NCI-H460 (cell line): ENCODE measurements at places on chromosomes 6 and 20.

DNA sequence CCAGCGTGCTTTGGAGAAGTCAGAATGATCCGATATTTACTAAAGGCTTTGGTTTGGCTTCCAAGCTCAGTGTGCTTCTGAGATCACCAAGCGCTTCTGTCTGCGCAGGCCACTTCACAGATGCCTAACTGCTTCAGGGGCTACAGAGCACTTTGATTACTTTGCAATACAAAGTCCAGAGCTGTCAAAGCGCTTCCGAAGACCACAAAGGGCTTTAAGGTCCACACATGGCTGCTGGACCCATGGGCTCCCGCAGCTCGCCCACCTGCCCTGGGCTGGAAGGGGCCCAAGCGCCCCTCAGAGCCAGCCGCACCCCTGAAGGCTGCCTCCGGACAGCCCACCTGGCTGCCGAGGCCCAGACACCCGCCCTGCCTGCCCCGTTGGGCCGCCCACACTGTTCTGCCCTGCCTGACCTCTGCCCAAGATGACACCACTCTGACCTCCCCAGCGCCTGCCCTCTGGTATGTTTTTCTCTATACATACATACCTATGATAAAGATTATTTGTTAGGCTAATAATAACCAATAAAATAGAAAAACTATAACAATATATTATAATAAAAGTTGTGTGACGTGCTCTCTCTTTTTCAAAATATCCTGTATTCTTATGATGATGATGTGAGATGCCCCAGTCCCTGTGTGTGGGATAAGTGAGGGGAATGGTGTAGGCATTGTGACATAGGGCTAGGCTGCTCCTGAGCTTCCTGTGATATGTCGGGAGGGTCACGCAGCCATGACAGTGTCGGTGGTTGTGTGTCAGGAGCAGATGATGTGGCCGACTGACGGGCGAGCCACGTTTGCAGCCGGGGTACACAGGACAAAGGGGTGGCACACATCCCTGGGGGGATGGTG is 22.6 kb downstream of the DYNLT1 start:
- no peak for DNase-seq

- DNase-seq: no peak
Observed at GRCh38 chr6:121647905-121648304, 212.5 kb downstream of the GJA1 start.

DNA sequence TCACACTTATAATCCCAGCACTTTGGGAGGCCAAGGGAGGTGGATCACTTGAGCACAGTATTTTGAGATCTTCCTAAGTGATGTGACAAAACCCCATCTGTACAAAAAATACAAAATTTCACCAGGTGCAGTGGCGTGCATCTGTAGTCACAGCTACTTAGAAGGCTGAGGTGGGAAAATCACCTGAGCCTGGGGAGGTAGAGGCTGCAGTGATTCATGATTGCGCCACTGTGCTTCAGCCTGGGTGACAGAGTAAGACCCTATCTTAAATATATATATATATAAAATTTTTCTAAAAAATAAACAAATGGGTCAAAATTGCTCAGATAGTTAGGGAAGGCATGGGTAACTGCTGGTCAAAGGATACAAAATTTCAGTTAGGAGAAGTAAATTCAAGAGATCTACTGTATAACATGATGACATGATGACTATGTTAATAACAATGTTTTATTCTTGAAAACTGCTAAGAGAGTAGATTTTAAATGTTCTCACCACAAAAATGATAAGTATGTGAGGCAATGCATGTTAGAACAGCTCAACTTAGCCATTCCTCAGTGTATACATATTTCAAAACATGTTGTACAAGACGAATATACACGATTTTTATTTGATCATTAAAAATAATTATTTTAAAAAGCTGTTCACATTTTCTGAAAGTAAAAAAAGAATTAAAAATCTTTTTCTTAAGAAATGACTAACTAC is 24.4 kb downstream of the TBC1D32 start:
- no peak for DNase-seq

- no peak for DNase-seq
Observed at GRCh38 chr6:47567586-47567985, 90.0 kb downstream of the CD2AP start.

- no peak for DNase-seq
Observed at GRCh38 chr20:57841297-57841866, 131.6 kb upstream of the PMEPA1 start.

- DNase-seq: no peak
Observed at GRCh38 chr6:93391965-93392364, 27.4 kb downstream of the EPHA7 start.

- DNase-seq: no peak
Observed at GRCh38 chr6:163457637-163458561, 43.4 kb downstream of the QKI start.

- DNase-seq: no peak
Observed at GRCh38 chr6:39350723-39351505, 28.4 kb upstream of the KCNK16 start.

DNA sequence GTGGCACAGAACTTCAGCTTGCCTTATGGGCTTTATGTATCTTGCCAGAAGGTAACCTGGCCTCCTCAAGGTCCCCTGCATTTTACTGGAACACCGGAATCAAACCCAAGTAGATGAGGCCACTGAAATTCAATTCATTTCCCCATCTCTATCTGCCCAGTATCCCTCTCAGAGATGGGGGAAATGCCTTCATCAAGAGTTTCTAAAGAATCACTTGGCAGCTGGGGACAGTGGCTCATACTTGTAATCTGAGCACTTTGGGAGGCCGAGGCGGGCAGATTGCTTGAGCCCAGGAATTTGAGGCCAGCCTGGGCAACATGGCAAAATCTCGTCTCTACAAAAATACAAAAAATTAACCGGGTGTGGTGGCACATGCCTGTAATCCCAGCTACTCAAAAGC is 12.9 kb downstream of the MDGA1 start:
- no peak for DNase-seq

- no peak for DNase-seq
Observed at GRCh38 chr6:21885532-21886114, 292.1 kb downstream of the SOX4 start.

DNA sequence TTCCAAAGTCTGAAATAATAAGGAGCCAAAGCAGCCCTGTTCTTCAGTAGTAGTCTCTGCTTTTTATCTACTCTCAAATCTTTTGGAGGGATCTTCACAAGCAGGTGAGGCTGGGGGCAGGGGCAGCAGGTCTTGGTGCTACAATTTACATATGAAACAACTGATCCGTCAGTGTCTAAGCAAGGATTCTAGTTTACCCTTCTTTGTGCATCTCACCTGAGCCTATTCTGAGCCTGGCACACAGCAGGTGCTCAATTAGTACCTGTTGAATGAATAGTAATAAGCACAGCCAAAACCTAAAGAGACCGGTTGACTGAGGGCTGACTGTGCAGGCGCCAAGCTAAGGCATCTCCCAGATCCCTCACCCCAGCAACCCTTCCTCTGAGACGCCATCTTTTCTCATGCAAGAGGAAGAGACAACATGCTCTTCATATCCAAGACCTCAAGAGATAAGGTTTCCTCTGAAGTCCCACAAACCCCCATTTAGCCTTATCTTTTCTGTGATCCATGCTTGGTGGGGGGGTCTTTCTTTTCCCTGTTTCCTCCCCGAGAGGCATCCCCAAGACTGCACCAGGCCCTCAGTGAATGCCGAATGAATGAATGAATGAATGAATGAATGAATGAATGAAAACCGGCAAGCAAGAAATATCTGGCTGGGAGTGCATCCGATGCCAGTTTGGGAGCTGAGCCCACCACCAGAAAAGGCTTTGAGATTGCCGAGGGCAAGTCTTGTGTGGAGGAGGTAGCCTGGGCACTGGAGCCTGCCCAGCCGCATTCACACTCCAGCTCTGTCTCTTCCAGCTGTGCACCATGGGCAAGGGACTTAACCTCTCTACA is 2.9 kb upstream of the BMP7 start:
- no peak for DNase-seq

- no peak for DNase-seq
Observed at GRCh38 chr6:118316796-118317384, 231.2 kb upstream of the PLN start.

GRCh38 chr6:6909111-6909510 is 198.7 kb upstream of the RREB1 start:
- DNase-seq: no peak

DNA sequence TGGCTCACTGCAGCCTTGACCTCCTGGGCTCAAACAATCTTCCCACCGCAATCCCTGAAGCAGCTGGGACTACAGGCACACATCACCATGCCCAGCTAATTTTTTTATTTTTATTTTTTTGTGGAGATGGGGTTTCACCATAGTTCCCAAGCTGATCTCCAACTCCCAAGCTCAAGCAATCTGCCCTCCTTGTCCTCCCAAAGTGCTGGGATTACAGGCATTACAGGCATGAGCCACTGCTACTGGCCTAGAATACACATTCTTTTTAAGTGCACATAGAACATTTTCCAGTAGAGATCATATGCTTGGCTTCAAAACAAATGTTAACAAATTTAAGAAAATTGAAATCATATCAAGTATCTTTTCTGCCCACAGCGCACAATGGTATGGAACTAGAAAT is 176.8 kb upstream of the MARCKS start:
- DNase-seq: no peak

GRCh38 chr20:62603021-62603906 is 39.0 kb upstream of the SLCO4A1 start:
- no peak for DNase-seq
